ENCODE measurements at places on chromosomes 3 and 15.

GRCh38 chr15:66251790-66252684, 1.5 kb downstream of the MEGF11 start:
- peak; percentile 23 for DNase-seq

GRCh38 chr3:113912552-113913236, 35.1 kb upstream of the ZDHHC23 start:
- DNase-seq = peak; percentile 20

GRCh38 chr3:43970351-43970750, 271.3 kb upstream of the TOPAZ1 start:
- DNase-seq = no peak

- no peak for DNase-seq
These were observed 178.8 kb downstream of the POTEB3 start for GRCh38 chr15:21261396-21261964.

- DNase-seq = no peak
These were observed 6.4 kb downstream of the MAP6D1 start for GRCh38 chr3:183818706-183819624.

DNA sequence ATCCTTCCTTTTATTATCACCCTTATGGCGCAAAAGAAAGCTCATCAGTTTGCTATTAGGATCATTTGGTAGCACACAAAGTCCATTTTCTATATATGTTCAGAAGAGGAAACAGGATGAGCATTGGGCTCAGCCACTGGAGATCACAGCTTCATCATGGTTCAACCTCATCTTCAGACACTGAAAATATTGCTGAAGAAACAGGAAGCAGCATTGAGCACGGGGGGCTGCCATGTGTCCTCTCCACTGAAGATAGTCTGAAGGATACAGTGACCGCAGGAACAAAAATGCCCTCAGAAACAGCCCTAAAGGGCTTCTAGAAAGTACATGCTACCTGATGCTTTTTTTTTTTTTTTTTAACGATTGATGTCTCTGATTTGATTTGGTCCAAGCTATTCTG, 835.3 kb upstream of the CFAP20DC start:
- DNase-seq = no peak

- no peak for DNase-seq
These were observed 103.1 kb downstream of the LRRK1 start for GRCh38 chr15:101022306-101022705.

GRCh38 chr3:177652556-177653291, 455.4 kb upstream of the TBL1XR1 start:
- DNase-seq = no peak

DNA sequence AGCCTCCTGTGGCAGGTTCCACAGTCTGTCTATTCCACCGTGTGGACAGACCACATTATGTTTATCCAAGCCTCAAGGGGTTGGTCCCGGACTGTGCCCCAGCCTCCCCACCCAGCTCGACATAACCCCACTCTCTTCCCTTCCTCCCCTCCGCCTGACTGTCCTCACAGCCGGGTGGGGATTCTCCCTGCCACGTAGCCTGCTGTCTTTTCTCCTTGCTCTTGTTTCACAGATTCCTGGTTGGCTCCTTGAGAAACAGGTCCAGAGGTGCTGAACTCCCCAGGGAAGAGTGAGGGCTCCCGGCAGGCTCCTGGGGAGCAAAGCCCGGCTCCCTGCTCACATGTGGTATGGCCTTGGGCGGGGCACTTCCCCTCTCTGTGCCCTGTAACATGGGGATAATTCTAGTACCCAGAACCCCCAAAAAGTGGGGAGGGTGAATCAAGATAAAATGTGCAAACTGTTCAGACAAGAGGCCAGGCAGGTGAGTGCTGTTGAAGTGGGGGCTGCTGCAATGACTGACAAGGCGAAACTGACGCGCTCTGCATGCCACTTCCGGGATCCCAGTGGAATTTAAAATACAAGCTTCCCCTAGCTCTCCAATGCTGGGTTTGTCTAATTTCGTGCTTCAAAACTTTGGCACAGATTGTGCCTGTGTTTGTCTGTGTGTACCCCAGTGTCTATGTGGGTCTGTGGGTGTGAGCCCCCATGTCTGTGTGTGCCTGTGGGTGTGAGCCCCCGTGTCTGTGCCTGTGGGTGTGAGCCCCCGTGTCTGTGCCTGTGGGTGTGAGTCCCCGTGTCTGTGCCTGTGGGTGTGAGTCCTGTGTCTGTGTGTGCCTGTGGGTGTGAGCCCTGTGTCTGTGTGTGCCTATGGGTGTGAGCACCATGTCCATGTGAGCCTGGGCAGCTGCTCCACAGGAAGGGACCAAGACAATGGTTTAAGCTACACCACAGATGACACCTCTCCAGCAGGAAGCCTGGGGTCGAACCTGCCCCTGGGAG, 160.6 kb upstream of the IQSEC1 start:
- DNase-seq = no peak

DNA sequence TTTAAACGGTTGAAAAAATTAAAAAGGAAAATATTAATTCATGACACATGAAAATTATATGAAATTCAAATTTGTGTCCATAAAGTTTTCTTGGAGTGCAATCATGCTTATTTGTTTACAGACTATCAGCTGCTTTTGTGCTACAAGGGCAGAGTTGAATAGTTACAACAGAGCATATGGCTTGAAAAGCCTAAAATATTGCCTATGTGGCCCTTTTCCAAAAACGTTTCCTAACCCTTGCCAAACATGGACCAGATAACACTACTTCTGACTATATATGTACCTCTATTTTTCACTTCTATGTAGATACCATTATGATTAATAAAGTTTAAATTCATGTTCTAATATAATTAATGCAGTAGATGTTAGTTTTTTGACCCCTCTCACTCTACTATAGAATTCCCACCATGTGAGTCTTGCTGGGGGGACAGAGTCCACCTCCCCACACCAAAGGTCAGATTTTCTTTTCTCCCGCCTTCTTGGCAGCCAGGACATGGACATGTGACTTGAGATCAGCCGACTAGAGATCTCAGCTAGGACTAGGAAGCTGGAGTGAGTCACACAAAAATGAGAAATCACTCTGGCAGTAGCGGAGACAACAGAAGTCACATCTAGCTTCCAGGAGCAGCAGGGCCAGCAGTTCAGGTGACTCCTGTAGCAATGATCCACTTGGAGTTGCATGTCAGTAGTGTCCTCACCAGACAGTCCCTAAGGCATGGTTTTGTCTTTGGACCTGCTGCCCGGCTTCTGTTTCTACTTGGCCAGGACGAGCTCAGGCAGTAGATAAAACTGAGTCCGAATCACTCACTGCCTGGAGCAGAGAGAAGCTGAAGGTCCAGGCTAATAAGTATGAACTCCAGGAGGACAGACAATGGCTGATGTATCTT, 22.4 kb downstream of the CIAO2A start:
- DNase-seq = no peak

GRCh38 chr3:71269906-71270305, 313.6 kb downstream of the FOXP1 start:
- DNase-seq = no peak

DNA sequence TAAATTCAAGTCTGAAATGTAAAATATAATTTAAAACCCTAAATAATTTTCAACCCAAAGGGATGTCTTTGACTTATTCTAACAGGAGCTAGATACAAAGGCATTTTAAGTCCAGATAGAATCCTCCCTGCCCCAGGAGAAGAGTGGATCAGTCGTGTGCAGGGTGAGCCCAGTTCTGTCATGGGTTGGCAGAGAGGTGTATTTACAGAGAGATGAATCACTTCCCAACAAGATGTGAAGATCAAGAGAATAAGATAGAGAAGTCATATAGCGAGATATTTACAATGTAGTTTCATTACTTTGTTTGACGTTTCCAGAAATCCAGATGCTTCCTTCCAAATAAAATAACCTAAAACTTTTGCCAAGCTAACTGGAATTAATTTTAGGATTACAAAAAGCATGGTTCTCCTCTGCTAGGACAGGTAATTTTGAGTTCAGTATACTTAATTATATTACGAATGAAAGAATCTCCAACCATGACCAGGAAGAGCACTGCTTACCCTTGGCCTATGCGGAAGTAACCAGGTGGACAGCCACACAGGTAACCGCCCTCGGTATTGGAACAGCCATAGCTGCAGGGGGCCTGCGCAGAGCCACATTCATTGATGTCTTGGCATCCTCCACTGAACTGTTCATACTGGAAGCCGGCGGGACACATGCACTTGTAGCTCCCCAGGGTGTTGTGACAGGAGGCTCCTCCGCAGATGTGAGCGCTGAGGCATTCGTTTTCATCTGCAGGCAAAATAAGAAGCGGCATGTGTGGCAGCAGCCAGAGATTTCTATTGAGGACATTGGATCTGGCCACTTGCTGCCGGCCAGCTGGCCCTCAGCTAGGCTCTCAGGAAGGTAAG, 84.0 kb downstream of the DUT start:
- no peak for DNase-seq

DNA sequence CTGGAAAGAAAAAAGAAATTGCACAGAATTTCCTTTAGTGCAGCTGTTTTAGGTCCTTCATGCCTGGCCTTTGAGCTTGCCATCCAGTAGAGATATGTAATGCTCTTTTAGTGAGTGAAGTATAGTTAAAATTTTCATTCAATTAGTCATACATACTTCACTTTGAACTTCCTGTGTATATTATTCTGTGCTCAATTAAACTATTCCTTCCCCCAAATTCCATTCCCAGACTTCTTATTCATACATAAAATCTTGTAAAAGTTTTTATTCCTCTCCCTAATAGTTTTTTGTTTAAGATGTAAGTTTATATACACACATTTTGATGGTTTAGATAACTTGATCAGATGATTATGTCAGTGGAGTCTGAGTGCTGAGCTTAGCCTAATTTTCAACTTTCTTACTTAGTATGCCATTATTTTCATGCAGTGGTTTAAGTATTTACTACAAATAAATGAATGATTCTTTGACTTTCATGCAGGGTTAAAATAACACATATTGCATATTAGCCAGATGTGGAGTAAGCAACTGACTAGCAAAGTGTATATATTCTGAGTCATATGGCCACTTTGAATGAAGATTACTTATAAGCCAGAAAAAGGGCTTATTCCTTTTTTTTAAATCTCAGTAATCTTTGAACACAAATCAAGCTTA, 42.5 kb upstream of the ABHD10 start:
- no peak for DNase-seq

DNA sequence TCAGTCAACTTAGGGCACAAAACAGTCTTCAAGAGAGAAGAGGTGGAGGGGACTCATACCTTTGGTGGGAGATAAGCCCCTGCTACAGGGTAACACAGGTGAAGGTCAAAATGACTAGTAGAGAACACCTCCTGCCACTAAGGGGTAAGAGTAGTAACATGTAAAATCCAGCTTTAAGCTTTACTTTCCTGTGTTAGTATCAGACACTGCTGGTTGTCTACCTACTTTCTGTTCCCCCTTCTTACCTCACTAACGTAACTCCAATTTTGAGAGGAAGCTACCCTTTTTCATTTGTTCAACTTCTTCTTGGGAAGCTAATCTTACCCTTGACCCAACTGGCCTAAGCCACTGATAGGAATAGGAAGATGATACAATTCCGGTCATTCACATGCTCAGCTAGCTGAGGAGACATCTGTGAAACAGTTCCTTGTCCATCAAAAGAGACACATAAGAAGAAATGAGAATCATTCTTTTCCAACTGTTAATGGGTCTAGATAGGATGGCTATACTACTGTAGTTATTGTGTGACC, 826.8 kb upstream of the CFAP20DC start:
- DNase-seq = no peak

DNA sequence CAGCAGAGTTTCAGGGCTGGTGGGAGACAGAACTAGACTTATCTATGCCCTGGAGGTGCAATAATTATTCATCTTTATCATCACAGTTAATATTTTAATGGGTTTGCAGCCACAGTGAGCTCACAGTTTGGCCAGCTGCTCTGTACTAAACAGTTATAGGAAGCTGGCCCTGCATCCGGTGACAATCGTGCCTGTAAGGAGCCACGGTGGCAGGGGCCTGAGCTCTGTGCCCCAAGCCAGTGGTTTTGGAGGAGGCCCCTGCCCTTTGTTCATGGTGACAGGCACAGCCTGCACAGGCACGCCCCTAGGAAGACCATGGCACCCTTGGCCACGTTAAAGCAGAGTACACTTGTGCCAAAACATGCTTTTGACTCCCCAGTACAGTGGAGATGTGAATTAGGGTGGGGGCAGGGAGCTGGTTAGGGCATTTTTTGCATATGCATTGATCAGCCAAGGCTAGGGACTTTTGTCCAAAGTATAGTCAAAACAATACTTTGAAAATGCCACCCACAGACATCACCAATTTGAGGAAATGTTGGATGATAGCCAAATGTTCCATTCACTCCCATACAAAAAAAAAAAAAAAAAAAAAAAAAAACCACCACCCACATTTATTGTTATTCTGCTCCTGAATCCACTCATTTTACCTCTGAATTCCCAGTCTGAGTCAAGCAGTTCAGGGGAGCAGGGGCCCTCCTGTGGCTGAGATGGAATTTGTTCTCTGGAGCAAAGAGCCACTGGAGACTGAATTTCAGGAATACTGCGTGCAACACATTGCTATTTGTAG, 3.4 kb upstream of the RFTN1 start:
- no peak for DNase-seq

- no peak for DNase-seq
These were observed 85.5 kb upstream of the XXYLT1 start for GRCh38 chr3:195356151-195357086.

DNA sequence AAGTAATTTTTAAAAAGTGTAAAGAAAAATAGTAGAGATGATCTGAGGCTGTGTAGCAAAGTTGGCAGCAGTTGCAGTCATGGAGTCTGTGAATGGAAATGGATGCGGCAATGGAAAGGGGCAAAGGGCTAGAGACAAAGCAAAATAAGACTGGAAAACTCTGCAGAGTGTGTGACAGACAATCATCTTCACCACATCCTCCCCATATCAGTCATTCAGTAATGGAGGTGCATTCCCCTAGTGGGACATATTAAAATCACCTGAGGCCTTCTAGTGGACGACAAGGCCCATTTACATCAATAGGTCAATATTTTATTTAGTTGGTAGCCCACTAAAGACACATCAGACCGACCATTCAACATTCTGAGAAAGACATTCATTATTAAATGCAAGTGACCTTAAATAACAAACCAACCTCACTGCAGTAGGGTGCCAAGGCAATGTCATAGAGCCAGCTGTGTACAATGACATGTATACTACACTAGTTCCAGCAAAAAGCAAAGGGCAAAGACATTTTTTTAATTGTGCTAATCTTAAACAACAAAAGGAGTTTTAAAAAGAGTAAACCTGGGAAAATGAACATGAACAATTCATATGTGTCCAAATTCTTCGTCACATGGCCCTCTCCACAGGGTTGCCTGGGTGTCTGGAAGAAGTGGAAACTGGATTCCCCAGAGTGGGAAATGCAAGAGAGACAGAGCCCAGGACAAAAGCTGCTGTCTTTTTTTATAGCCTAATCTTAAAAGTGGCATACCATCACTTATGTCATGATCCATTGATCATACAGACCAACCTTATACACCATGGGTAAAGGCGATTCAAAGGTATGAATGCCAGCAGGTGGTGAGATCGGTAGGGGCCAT, 15.6 kb upstream of the RAP2B start:
- no peak for DNase-seq

- no peak for DNase-seq
These were observed 1150.1 kb downstream of the NAALADL2 start for GRCh38 chr3:176009256-176009655.

Measured in muscle of back (tissue), 13 donors.